ENCODE measurements at places on chromosomes 13 and 19.

GRCh38 chr13:21048901-21049698 lies 12.3 kb downstream of the LATS2 start:
- DNase-seq: no peak

- no peak for DNase-seq
Observed at GRCh38 chr19:18265582-18265981, 8.7 kb downstream of the IQCN start.

GRCh38 chr13:76720821-76721220 lies 165.4 kb downstream of the KCTD12 start:
- DNase-seq: no peak

GRCh38 chr13:98345107-98345935 lies 168.3 kb upstream of the RNF113B start:
- no peak for DNase-seq

- DNase-seq: no peak
Observed at GRCh38 chr13:63455938-63456337, 2040.3 kb upstream of the PCDH20 start.

DNA sequence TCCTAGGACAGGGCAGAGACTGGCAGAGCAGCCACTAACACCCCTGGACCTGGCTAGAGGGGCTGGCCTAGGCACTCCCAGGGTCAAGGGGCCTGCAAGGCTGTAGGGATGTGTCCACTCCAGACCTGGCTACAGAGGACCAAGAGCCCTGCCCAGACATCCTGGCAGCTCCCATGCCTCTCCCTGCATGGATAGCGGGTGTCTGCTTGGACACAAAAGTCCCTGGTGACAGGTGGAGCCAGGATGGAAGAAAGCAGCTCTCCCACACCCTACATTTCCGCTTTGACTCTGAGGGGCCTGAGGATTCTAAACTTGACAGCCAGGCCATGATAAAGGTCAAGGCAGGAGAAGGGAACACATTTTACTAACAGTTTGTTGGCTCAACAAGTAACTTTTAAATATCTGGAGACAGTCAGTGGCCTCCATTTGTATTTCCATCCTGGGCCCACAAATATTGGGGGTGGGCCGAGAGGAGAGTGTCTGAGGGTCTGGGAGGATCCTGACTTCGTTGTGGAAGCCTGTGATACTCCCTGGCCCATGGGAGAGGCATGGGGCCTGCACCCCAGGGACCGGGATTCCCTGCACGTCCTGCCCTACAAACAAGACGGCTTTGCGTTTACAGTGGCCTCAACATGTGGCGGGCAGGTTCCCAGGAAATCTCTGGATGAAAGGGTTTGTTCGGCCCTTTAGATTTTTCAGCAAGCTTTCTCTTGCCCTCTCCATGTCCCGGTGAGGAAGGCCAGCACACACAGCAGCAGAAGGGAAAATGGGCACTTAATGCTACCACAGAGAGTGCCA lies 19.8 kb upstream of the SLC7A9 start:
- DNase-seq: no peak

- DNase-seq: no peak
Observed at GRCh38 chr19:14072535-14073260, at the start of gene MISP3. Gene MISP3, plus strand, starts transcription at chr19:14072786. Its CDS starts 524 bp downstream, at chr19:14073310.

- DNase-seq: no peak
Observed at GRCh38 chr13:74398599-74398998, 264.4 kb upstream of the KLF12 start.

GRCh38 chr13:44470638-44471562 lies 97.3 kb downstream of the SERP2 start:
- peak; percentile 9 for DNase-seq

DNA sequence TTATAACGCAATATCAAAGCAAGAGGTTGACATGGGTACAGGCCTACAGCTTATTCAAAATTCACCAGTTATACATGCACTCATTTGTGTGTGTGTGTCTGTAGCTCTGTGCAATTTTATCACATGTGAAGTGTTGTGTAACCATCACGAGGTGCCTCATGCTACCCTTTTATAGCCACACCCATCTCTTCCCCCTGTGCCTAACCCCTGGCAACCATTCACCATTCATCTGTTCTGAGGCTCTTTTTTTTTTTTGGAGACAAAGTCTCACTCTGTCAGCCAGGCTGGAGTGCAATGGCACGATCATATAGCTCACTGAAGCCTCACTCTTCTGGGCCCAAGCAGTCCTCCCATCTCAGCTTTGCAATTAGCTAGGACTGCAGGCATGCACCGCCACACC lies 78.4 kb downstream of the DPF1 start:
- no peak for DNase-seq

- DNase-seq: no peak
Observed at GRCh38 chr13:31538067-31539042, 201.0 kb upstream of the RXFP2 start.

DNA sequence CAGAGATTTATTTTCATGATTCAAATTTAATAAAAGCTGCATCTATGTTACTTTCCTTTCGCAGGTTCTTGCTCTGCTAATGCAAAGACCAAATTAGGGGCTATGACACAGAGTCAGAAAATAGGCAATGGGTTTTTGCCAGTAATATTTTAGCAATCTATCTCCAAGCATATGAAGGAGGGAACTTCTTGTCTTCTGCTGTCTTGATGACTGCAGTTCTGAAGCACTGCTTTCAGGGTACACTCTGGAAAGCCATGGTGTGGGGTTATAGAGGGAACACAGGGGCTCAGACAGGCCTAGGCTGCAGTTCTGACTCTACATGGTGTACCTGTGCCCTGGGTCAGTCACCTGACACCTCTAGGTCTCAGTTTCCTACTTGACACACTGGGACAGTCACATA lies 263.4 kb downstream of the DNAJC15 start:
- DNase-seq: no peak

DNA sequence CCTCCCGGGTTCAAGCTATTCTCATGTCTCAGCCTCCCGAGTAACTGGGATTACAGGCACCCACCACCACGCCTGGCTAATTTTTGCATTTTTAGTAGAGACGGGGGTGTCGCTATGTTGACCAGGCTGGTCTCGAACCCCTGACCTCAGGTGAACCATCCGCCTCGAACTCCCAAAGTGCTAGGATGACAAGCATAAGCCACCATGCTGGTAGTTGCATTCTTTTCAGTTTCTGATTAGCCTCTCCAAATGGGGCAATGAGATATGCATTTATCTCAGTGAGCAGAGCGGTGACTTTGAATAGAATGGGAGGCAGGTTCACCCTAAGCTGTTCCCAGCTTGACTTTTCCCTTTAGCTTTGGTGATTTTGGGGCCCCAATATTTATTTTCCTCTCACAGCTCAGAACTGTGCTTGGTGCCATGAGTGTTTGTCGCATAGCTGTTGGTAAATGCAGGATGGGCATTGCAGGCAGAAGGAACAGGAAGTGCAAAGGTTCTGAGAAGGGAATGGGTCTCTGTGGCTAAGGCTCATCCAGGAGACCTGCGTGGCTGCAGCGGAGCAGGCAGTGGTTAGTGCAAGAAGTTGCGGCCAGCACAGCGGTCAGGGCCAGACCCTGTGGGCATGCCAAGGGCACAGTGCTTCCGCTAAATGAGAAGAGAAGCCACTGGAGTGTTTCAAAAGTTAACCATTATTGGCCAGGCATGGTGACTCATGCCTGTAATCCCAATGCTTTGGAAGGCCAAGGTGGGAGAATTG lies 20.7 kb downstream of the LYPD3 start:
- DNase-seq: no peak

DNA sequence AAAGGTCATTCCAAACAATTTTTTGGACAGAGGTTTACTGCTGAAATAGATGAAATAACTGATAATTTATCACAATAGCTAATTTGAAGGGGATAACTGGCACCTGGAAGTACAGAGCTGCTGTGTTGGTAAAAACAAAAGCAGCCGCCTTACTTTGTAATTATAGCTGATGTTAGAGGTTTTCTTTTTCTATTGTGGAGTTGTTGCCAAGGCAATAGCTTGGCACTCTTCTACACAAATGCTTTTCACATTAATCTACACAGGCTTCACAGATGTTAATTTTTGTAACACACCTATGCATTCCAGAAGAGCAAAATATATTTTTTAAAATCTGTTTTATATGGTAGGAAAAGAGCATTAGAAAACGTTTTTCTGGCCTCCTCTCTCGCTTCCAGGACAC lies 56.9 kb downstream of the LACC1 start:
- DNase-seq: no peak

DNA sequence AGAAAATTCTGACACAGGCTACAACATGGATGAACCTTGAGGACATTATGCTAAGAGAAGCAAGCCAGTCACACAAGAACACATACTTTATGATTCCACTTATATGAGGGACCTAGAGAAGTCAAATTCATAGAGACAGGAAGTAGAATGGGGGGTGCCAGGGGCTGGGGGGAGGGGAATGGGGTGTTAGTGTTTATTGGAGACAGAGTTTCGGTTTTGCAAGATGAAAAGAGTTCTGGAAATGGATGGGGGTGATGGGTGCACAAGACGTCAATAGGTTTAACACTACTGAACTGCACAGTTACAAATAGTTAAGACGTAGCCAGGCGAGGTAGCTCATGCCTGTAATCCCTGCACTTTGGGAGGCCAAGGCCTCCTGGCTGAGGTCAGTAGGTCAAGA lies 3.5 kb upstream of the ZNF787 start:
- DNase-seq: peak; percentile 48

DNA sequence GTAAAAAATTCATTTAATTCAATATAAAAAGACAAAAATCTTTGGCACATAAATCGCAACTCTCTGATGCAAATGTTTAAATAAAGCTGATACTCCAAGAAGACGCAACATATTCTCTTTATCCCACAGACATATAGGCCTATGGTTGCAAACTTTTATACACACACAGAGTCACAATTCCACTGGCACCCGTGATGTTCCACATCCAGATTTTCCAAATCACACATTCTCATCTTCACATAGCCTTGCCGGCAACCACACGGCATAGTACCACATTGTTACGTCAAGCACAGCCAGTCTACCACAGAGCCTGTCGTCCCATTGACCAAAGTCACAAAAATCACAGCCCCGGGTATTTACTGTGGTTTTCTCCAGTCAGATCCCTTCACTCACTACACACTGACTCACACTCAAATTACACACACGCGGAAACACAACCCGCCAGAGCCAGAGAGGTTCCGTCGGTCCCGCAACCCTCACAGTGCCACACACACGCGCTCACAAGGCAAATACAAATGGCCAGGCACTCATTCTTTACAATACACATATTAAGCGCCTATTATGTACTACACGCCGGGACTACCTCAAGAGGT lies 546 bp upstream of the ZNF546 start:
- DNase-seq: peak; percentile 20

DNA sequence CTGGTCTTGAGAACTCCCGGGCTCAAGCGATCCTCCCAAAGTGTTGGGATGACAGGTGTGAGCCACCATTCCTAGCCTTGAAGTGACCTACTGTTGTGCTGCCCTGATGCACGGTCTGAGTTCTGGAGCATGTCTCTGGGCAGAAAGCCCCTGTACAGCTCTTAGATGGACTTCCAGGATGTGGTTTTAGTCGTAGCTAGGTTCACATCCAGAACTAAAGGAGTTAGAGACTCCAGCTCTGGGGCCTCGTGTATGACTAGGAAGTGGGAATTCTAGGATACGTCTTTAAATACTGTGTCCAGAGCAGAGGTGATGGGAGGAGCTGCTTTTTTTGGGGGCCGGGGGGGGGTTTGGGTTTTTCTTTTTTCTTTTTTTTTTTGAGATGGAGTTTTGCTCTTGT lies 12.2 kb downstream of the UPF1 start:
- no peak for DNase-seq

DNA sequence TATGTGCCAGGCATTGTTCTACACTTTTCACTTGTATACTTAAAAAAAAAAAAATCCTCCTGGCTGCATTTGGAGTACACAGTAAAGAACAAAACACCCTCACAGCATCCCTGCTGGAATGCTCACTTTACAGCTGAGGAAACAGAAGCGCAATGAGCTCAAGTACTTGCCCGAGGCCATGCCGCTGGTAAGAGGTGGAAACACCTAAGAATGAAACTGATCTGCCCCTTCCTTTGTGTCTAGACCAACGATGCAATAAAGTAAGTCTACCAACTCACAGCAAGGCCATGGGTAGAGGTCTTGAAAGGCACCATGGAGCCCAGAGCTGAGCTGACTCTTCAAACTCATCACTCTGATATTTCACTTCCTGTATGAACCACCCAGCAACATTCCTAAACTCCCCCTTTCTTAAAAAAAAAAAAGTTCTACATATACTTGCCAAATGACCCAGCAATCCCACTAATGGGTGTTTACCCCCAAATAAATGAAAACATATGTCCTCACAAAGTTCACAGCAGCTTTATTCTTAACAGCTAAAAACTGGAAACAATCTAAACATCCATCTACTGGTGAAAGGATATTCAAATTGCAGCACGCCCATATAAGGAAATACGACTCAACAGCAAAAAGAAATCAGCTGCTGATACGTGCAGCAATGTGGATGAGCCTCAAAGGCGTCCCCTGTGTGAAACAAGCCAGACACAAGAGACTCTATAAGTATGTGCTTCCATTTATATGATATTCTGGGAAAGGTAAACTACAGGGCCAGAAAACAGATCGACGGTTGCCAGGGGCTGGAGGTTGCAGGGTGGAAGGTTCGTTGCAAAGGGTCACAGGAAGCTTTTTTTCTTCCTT lies 236.6 kb upstream of the MAB21L1 start:
- no peak for DNase-seq

DNA sequence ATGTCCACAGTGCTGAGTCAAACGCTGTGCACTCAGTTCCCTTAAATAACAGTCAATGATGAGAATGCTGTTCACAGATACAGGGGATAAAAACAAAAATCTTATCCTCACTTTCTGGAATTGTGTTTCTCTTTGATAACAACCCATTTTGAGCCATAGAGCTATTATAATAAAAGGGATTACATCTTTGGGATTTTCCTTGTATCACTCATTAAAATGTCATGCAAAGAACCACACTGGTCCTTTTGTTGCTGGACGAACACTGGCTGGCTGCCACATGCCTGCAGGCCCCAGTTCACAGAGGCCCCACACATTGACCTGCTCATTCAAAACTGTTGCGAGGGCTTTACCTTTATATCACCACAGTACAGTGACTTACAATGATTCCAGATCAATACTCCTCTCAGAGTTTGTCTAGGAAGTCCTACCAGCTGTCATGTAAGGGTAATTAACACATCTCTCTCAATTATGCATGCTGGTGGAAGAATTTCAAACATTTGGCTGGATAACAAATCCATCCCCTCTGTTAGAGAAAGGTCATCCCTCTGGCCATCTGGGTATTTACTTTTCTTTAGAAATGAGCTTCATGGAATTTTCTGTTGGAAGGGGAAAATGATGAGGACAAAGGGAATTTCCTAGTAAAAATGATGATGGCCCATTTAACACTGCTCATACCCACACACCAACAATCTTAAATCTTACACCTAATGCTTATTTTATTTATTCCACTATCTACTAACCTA lies 85.9 kb downstream of the MBNL2 start:
- DNase-seq: no peak

- no peak for DNase-seq
Observed at GRCh38 chr13:106417467-106418110, 117.9 kb downstream of the EFNB2 start.

Data from stimulated activated naive CD4-positive, alpha-beta T cell (primary cell).